ENCODE measurements at places on chromosomes 7 and 10.

DNA sequence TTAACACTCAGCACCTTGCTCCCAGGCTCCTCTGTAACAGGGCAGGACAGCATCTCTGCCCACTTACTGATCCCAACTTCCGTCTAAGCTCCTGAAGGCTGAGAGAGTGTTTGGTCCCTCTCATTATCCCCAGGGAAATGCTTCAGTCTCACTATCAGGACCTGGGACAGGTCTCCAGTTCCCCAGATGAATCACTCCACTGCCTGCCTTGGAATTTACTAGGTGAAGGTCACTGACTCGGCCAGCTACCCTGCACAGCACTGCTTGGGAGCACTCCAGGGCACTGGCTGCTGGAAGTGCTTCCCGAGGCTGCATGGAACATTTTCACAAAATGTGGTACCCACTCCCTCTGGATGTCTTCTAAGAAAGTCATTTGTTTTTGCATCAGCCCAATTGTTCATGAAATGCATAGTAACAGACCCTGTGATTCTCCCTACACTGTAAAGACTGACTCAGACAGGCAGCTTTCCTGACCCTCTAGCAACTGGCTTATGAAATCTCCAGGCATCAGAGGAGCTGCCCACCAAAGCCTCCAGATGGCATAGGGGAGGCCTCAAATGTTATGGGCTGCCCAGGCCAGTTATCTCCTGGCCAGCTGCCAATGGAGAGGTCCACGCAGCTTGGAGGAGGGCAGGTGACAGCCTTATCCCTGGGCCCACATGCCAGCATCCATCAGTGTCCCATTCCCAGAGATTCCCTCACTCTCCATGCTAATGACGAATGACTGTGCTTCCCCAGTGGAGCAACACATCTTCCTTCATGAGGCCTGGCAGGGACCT, 89.1 kb downstream of the GFRA1 start:
- DNase-seq: peak; percentile 54

DNA sequence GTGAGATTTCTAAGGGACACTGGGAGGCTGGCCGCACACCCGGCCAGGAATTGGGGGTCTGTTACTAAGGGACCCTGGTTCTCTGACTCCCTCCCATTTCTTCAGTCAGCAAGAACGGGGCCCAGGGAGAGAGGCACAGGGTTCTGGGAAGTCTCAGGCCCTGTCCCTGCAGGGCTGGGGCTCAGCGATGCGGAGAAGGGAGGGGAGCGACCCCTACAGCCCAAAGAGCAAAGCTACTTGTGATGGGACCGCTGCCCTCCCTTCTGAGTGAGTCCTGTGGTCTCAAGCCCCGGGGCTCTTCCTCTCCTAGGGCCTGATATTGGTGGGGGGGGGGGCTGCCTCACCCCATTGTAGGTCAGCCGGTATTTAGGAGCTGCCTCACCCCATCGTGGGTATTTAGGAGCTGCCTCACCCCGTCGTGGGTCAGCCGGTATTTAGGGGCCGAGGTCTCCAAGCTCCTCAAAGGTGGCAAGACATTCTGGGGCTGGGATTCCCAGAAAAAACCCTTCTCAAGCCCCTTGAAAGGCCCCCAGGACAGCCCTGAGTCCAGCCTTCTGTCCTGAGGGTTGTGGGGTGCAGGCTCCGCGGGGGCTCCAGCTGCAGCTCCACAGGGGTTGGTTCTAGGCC, 16.9 kb upstream of the NKX6-2 start:
- DNase-seq: no peak

DNA sequence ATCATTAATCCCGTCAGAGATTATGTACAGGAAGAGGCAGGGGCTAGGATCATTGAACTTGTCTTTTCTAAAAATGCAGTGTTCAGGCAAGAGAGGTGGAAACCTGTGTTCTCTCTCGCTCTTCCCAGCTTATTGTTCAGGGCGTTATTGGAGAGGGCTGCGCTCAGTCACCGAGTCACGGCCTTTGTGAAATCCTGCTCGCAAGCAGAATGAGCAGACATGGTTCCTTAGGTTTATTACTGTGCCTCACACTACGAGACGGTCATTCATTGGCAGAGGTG, 631 bp upstream of the PRKRIP1 start:
- no peak for DNase-seq

- DNase-seq: no peak
Observed at GRCh38 chr7:19589446-19589845, 119.4 kb downstream of the POLR1F start.

DNA sequence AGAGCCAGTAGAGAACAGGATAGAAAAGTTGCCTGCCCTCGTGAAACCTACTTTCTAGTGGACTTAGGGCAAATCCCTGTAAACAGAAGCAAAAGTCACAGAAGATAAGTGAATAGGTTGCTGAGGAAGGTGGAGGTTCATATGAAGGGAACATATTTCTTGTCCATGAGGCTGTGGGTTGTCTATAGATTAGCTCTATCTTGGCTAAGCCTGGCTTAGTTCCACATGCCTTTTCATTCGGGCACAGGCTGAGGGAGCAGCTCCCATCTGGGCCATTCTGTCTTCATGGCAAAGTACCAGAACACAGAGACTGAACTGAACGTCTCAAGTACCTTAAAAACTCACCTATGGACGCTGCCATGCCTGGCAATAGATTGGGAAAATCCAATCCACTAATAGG, 45.3 kb downstream of the BZW2 start:
- no peak for DNase-seq

GRCh38 chr7:90604383-90604782, 8.3 kb downstream of the CDK14 start:
- no peak for DNase-seq

GRCh38 chr10:101414034-101414433, 60.1 kb downstream of the BTRC start:
- DNase-seq: no peak

GRCh38 chr7:139943401-139943800, 114.3 kb downstream of the TBXAS1 start:
- DNase-seq: no peak

- DNase-seq: no peak
Observed at GRCh38 chr7:107878636-107879035, 12.3 kb upstream of the DLD start.

Measured in fibroblast of skin of back (primary cell).